ENCODE measurements at places on chromosomes 2 and 18. TPM values are rescaled to one million over a fixed set of nuclear protein-coding genes. Genes with fewer than 3 reads are reported as not detected.

Gene NEU4
- 0.23 TPM for total RNA-seq

Gene HNRNPLL
- total RNA-seq = 56.8 TPM

Gene REG3A
- total RNA-seq = not detected

Gene DLX2
- total RNA-seq = not detected

- DNase-seq = no peak
Observed at GRCh38 chr2:72004201-72004915, 143.3 kb downstream of the CYP26B1 start.

GRCh38 chr18:903701-904100 is 970 bp upstream of the ADCYAP1 start:
- peak; percentile 75 for DNase-seq

GRCh38 chr2:202032846-202033316 is 774 bp upstream of the FZD7 start:
- peak; percentile 85 for DNase-seq

DNA sequence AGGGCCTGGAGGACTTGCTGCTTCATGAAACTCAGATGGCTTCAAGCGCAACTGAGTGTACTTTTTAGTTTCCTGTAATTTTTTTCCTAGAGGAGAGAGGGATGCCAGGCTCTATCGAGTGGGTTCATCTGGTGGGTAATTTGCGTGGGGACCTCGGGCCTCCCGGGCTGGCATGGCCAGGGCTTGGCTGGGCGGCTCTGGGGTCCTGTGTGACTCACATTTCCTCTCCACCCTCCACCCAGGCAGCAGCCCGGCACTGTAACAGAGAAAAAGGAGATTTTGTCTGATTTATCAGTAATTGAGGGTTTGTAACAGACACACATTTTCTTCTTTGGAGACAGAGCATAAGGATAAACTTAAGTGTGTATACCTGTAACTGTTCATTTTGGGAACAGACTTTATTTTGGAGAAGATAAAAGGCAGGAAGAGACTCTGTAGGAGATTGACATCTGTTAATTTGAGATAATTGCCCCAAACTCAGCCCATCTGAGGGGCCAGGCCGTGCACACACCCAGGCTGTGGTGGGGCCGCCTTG is 64.3 kb downstream of the NFATC1 start:
- no peak for DNase-seq

GRCh38 chr2:240520130-240520973 is 37.4 kb downstream of the ANKMY1 start:
- no peak for DNase-seq

GRCh38 chr2:232162187-232162586 is 200.7 kb downstream of the DIS3L2 start:
- no peak for DNase-seq

- DNase-seq = no peak
Observed at GRCh38 chr2:226760412-226761194, 39.0 kb downstream of the IRS1 start.

- no peak for DNase-seq
Observed at GRCh38 chr2:37839991-37840390, 85.1 kb upstream of the RMDN2 start.

DNA sequence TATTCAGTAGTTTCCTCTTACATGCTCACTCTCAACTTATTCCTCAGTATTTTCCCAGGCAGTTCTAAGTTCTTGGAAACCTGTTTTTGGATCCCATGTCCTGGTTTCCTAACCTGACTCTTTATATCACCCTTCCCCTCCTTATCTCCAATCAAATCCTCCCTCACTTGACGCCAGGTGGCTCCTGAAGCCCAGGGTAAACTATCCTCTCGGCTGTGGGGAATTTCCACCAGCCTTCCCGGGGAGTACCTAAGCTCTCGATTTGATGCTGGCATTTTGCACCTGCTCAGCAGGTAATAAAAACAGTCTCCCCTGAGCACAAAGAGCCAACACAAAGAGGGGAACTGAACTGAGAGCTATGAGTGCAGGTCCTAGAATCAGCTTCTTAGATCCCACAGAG is 538.0 kb downstream of the SLC4A3 start:
- DNase-seq = no peak

DNA sequence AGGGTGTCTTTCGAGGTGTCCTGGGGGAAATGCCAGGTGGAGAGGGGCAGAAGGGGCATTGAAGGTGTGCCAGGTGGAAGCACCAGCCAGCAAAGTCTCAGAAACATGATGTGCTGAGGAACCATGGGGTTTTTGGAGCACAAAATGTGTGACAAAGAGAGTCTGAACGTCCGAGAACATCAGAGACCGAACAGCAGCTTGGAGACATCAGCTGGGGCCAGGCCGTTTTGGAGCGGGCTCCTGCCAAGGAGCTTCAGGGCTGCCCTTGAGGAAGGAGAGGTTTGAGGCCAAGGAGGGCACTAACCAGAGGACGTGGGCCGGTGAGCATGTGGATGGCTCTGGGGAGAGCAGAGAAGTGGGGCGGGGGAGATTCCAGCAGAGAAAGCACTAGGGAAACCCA is 5.3 kb upstream of the MBP start:
- no peak for DNase-seq

DNA sequence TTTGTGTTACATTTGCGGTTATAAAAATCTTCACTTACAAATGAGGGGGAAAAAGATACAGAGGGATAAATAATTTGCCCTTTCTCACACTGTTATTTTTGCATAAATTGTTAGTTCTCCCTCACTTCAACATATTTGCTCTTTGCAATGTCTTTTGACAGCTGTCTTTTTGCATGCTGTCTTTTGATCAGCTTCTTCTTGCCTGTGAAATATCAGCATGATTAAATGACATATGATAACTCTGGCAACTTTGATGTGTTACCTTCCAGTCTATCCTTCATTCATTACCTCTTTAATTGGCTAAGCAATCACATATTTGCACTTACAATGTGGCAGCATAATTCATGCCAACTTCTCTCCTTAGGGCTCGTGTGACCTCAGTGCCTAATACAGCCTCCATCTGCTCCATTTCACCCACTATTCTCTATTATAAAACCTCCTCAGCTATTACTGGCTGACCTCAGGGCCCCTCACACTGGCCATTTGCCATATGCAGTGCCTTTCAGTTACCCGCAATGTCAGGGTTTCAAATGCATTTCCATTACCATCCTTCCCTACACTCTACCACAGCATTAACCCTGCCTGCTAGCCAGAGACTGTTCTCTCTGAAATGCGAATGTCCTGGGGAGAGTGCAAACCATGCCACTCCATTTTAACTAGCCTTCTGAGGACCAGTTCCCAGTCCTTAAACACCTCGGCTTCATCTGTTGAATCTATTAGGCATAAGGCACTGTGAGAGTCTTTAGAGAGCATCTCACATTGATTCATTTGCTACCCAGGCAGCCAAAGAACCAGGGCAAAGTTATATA is 1056.6 kb upstream of the CHAC2 start:
- DNase-seq = no peak

GRCh38 chr2:43117521-43118143 is 108.8 kb downstream of the ZFP36L2 start:
- no peak for DNase-seq

DNA sequence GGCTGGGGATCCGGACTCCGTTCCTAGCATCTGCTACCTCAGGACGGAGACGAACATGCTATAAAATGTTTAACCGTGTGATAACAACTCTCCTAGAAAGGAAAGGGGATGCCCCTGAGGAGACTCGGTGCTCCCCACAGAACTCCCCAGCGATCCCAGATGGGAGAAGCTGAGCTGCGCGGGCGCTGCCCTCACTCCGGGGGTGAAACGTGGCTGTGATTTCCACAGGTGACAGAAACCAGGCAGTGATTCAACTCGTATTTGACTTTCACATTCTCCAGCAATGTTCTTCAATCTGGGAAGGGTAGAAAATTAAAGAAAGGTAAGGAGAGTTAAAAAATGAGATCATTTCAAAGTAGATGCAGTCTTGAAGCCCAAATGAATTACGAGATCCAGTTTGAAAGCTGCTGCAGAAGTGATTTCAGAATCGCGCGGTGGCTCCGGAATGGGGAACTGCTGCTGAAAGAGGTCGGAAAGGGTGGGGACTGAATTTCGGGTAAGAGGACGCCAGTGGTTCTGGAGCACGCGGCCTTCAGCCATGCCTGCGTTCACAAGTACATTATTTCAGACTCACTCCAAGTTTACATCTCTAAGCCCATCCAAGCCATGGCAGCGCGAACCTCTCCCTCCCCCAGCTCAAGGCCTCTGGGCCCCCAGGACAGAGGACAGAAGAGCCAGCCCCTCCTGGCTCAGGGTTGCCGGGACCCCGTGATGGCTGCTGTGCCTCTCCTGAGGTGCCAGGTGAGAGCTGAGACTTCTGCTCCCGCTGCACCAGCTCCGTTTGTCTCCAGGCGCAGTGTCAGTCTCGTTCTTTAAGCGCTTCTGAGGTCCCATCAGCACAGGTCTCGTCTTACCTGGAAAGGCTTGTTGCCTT is 39.5 kb downstream of the ADNP2 start:
- peak; percentile 68 for DNase-seq

GRCh38 chr2:73776381-73776780 is 3.5 kb downstream of the DUSP11 start:
- DNase-seq = no peak

- DNase-seq = no peak
Observed at GRCh38 chr2:1704631-1705556, 39.4 kb downstream of the PXDN start.

- DNase-seq = no peak
Observed at GRCh38 chr2:53445383-53446070, 322.1 kb upstream of the CHAC2 start.

DNA sequence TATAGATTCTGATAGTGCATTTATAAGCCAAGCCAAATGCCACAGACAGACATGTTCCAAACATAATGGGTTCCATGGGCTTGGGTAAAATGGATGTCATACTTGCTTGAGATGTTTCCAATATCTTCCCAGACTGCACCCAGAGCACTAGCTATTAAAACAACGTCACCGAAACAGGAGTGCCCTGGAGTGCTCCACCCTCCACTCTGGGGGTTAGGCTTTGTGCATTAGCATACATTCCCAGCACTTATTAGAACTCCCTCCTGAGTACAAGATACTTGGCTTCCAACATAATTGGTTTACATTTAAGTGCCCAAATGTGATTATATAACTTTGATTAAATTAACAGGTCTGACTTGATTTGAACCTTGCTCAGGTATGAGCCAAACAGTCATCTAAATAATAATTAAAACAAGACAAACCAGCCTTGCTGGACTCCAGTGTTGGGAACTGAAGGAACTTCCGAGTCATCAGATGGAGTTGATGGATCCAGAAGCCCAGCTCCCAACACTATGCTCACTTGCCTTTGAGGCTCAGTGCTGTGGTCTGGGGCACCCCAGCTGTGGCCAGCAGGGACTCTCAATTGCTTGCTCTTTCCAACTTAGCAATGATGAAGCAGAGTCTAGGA is 60.5 kb upstream of the LGALSL start:
- no peak for DNase-seq

All from upper lobe of right lung (tissue), 1 donor.